ENCODE measurements at places on chromosomes 4 and X. TPM values are rescaled to one million over a fixed set of nuclear protein-coding genes. Genes with fewer than 3 reads are reported as not detected.

- no peak for DNase-seq
Measured at GRCh38 chrX:154515090-154515965, 704 bp downstream of the FAM3A start.

GRCh38 chr4:31124008-31124585 is 403.9 kb downstream of the PCDH7 start:
- DNase-seq, result no peak

DNA sequence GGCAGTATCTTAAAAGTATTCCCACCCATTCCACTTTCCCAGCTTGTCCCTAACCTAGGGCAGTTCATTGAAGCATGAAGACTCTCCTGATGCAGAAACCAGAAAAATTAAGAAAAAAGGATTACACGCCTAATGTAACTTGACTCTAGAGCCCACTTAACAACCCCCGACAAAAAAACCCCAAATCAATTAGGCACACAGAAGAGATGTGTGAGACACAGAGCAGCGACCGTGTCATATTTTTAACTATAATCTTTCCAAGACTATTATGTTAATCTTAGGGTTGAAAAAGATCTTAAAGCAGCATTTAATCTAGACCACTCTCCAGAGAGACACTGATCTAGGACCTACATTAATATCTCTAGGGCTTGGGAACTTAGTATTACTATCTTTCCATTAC is 1.3 kb downstream of the YTHDC1 start:
- DNase-seq, result no peak

GRCh38 chrX:115058276-115058675 is 40.9 kb upstream of the IL13RA2 start:
- peak; percentile 55 for DNase-seq

DNA sequence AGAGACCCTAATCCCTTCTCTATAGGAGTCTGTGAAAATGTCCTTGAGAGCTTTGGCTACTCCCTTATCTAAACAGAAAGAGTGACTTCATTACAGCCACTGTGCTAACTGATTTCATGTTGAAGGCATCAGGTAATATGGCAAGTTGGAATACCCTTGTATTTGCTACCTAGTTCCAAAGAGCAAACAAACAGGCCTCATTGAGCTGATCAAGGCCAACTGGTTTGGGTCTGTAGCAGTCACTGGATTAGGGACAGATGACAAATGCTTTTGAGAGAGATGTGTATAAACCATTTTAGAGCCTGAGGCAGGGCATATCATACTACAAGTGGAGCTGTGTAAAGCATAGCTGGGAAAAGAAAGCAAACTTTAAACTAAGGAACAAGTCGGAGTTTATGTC is 22.9 kb upstream of the PDLIM5 start:
- no peak for DNase-seq

DNA sequence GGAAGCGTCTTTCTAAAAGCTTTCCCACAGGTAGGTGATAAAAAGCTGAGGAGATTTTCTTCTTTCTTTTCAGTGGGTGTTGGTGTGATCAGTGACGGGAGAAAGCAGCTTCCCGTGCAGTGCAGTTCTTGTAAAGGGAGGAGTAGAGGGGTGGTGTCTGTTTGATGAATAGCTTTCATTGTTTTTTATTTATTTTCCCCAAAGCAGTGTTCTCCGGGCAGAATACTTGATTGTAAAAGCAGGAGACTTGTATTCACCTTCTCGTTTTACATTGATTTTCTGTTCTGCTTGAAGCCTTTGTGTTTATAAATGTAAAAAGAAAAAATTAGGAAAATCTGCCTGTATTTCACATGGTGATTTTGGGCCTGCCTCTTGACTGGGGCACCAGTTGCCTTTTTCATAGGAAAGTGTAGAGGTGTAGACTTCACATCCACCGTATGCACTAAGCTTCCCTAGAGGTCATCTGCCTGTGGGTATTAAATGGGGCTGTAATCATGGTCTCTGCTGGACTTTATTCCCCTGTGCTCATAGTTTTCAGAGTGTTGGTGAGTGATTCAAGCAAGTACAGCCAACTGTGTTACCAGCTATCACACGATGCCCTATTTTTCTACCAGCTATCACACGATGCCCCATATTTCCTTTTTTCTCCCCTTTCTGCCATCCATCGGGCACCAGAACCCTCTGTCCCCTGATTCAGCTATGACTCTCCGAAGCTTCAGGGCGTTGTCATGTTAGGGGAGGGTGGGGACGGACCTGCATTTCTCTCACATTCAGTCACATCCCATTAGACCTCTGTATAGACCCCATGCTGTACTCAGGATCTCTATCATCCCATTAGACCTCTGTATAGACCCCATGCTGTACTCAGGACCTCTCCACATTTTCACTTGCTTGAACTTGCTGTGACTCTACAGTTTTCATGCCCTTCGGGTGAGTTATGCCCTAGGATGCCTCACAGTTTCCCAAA is 526.5 kb downstream of the TRIML1 start:
- no peak for DNase-seq

DNA sequence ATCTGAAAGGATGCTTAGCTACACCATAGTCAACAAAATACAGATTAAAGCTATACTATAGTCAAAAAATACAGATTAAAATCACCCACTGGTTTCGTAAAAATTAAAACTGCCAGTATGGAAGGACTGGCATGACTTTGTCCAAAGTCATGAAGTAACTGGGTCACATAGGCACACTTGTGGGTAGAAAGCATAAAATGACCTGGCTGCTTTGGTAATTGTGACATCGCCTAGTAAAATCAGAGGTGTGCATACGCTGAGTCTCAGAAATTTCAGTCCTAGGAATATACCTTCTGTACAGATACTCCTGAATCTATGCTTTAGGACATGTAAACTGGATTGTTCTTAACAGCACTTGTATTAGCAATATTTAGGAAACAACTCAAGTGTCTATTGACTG is 28.1 kb downstream of the CLNK start:
- no peak for DNase-seq

DNA sequence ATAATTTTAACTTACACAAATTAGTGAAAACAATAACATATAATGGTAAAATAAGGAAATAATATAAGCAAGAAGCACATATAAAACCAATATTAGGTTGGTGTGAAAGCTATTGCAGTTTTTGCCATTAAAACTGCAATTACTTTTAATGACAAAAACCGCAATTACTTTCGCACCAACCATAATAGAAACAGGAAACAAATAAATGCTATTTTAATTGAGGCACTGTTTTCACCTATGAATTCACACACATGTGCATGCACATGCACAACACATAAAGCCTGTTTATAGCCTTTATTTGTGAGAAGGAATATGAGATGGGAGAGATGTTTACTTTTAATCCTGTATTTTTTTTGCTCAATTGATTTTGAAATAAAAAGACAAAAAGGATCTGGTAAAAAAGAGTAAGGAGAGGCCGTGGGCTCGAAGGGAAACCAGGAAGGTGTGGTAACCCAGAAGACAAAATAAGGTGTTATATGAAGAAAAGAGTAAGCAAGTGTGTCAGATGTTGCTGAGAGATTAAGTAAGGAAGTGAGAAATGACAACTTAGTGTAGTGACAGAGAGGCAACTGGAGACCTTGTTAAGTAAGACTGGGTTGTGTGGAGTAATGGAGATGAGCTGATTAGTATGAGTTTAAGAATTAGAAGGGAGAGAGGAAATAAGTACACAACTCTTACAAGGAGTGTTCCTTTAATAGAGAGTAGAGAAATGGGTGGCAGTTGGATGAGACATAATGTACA is 69.0 kb downstream of the KLHL13 start:
- no peak for DNase-seq

DNA sequence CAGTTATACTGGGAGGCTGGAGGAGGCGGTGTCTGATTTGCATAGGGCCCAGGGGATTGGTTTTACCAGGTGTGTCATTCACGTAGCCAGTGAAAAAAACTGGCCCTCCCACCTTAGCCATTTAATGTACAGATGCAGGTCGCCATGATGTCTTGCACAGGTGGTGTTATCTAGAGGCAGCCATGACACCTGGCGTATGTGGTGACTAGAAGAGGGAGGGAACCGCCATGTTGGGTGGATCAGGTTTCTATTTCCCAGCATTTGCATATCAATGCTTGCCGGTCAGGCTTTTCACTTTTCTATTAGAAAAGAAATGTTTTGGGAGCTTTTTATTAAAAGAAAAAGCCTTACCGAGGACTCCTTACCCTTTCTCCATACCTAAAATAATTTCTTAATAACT is 523.4 kb downstream of the ADGRL3 start:
- no peak for DNase-seq

- no peak for DNase-seq
Measured at GRCh38 chr4:1802151-1802715, 9.1 kb downstream of the FGFR3 start.

GRCh38 chrX:41881166-41881565 is 42.2 kb downstream of the CASK start:
- DNase-seq, result no peak

GRCh38 chr4:37881811-37882210 is 9.1 kb upstream of the TBC1D1 start:
- no peak for DNase-seq

DNA sequence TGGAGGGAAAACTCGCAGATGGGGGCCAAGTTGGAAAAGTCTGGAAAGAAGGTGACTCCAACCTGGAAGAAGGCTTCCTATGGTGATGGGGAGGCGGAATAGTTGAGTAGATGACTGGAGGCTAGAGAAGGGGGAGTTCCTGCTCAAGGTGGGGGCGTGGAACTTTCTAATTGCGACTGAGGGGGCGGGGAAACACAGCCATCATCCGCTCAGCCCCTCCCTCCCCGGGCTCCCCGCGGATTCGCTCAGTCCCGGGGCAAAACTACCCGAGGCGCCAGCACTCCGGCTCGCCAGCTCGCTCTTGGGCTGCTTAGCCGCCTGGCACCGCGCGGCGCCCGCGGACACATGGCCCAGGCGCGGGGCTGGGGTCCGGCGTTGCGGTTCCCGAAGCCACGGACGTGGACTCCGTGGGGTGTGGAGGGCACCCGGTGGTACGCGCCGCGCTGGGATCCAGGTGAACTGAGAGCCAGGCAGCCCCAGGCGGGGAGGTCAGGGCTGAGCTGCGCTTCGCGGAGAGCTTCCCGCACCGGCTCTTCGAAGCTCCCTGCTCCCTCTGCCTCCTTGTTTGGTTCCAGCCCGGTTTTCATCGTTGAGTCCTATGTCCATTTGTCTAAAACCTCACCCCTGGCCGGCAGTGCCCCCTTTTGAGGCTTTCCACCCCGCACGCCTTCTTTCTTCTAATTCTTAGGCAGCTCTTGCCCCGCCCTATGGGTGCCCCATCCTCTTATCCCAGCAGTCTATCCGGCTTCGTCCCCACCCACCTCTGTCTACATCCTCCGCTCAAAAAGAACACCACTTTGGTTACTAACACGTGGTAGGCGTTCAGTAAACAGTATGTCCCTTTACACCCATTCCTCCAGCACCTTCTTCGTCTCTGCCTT is 38.9 kb downstream of the STARD8 start:
- peak; percentile 75 for DNase-seq

DNA sequence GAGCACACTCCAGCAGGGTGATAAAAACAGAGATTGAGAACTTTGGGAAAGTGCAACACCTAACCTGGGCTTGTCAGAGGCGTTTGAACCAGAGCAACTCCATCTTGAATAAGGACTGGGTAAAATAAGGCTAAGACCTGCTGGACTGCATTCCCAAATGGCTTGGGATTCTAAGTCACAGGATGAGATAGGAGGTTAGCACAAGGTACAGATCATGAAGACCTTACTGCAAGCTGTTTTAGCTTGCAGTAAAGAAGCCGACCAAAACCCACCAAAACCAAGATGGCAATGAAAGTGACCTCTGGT is 43.9 kb downstream of the SCFD2 start:
- DNase-seq, result no peak

GRCh38 chrX:134688839-134689238 is 30.6 kb upstream of the PLAC1 start:
- peak; percentile 12 for DNase-seq

HDX gene
- total RNA-seq, result 2.6 TPM

GPR78 gene
- total RNA-seq, result not detected

SSX4B gene
- total RNA-seq, result not detected

UGT2B17 gene
- not detected for total RNA-seq

ZNF157 gene
- 0.06 TPM for total RNA-seq

DCAF8L2 gene
- total RNA-seq, result 0.80 TPM

BEX3 gene
- 171 TPM for total RNA-seq

CENPVL2 gene
- total RNA-seq, result 0.34 TPM

Measured in Daoy (cell line).